ENCODE measurements at places on chromosomes 12 and 14.

DNA sequence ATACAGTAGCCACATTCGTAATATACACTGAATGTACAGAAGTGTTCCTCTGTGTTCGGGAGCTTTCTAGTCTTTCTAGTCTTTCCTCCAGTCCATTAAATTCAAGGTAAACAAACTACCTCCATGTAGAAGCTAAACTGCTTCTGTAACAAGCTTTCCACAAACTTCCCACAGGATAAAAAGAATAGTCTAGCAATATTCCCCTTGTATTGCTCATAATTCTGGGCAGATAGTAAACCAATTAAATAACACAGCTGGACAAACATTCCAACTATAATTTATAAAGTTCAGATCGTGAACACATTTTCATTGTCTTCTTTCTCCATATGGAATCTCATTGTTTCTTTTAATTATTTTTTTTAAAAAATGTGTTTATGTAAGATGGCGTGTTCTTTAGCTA, 307.2 kb downstream of the AEBP2 start:
- DNase-seq: no peak

- DNase-seq: no peak
These were observed 523.2 kb upstream of the CCDC196 start for GRCh38 chr14:65962952-65963351.

DNA sequence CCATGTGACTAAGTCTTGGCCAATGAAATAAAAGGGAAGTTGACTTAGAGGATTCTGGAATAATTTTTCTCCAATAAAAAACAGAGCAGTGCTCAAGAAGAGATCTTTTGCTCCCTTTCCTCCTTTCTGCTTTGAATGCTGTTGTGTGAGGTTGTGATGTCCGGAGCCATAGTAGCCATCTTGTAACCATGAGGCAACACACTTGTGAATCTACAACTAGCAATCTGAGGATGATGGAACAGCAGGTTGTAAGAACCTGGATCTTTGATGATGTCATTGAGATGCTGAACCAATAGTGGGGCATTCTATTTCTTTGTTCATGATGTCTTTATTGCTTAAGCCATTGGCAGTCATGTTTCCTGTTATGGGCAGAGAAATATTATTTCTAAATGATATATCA, 230.0 kb upstream of the SRRM4 start:
- no peak for DNase-seq

DNA sequence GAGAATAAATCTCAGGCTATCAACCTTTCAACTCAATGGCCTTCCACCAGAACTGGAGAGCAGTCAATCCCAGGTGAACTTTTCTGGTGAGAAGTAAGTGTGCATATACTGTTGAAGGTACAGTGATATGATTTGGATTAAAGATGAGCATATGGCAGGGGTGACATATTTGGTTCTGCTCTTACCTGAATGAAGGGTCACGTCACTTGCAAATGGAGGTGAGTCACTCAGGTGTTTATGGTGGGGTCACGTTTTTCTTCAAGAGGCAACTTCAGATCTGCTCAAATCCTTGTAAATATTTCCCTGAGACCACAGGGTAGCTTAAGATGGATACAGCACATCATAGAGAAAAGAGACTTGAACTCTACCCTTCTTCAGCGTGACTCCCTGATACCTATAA, 143.2 kb downstream of the BRMS1L start:
- DNase-seq: no peak

DNA sequence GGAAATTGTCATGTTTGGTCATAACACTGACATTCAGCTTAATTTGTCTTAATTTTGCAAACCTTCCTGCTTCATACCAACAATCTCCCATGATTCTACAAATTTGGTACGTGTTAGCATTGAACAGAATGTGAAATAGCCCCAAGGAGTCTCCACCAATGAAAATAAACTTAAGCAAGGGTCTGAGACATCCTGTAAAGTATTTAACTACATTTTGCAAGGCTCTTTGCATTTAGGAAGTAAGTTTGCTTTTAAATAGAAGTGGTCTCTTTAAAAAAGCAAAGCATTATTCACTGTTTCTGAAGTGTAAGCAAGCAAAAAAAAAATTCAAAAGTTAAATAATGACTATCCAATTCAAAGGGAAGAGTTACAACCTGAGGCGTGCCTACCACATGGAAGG, 79.9 kb downstream of the WASHC3 start:
- no peak for DNase-seq

DNA sequence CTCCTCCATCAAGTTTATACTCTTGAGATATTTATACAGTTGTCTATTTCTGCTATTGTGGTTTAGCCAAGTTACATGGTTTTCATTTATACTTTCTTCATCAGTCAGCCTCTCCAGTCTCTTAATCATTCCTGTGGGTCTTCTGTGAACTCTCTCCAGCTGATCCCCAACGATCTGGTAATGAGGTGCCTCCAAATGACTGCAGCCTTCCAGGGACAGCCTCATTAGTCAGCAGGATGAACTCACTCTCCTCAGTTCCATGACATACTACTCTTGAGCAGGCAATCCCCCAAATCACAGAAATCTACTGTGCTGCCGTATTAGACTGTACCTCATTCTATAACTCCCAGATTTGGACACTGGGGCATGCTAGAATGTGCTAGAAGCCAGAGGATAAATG, 15.3 kb downstream of the AREL1 start:
- no peak for DNase-seq

DNA sequence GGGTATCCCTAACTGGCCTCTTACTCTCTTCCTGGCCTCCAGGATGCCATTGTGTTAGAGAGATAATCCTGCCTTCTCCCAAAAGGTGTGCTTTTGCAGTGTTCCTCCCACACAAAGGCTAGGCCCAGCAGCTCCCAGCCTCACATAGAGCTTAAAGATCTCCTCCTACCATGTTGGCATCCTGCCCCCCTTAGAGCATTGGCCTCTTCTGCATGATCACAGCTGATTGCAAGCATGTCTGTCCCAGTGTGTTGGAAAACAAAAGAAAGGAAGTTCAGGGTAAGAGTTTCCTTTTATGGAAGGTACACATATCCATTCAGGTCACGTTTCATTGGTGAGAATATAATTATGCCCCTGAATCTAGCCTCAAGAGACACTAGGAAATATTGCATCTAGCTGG, 405.4 kb downstream of the TMTC2 start:
- DNase-seq: no peak

DNA sequence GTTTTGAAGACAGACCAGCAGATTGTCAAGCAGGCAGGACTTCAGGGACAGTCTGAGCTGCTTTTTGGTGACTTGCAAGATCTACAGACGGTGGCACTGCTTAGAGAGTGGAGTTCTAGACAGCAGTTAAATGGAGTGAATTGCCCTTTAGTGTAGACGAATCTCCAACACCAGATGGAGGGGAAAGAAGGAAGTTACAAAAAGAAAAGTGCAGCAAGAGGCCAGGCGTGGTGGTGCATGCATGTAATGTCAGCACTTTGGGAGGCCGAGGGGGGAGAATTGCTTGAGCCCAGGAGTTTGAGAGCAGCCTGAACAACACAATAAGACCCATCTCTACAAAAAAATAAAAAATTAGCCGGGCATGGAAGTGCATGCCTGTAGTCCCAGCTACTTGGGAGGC, 8.4 kb upstream of the HHIPL1 start:
- DNase-seq: no peak

DNA sequence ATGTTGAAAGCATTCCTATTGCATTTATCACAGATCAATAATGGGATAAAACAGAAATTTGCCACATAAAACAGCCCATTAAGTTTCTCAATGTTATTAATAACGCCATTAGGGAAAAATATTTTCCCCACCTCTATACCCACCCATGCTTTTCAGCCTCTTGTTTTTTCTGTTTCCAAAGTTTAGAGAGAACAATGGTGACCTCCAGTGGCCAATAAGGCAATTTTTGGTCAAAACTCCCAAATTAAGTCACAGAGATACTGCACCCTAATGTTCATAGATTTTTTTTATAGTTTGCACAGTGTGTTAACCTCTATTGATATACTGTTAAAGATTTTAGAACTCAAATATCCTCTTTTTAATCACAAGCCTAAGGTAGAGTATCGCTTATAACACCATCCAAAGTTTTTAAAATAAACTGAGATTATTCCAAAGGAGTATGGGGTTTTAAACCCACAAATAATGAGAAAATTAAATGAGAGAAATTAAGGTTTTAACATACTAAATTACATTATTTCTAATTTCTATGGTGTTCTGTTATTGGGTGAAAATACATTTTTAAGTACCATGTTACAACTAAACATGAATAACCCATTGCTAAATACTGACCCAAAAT, 184.7 kb upstream of the DCN start:
- no peak for DNase-seq

- no peak for DNase-seq
These were observed 18.9 kb upstream of the MAP3K9 start for GRCh38 chr14:70828188-70828587.

- no peak for DNase-seq
These were observed 328 bp downstream of the CMTM5 start for GRCh38 chr14:23377198-23377550.
